Cerebellar cortex (tissue), 1 donor: ENCODE measurements at places on chromosomes 11 and 22.

GRCh38 chr11:827146-827896, 398 bp upstream of the CRACR2B start:
- DNase-seq: no peak

DNA sequence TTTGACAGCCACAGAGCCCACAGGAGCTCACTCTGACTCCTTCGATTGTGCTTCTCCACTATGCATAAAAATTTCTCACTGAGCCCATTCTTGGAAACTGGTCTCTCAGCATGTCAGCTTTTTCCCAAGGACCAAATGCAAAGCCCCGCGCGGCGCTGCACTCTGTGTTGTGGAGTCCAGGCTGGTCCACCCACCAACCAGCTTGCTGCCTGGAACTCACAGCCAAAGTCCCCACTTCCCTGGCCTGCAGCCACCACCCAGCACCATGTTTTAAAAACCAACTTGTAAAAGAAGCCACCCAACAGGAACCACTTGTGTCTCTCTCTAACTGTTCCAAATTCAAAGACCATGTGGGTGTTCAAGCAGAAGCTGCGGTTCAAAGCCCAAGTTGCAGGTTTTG, 124.4 kb downstream of the SPATA19 start:
- no peak for DNase-seq

DNA sequence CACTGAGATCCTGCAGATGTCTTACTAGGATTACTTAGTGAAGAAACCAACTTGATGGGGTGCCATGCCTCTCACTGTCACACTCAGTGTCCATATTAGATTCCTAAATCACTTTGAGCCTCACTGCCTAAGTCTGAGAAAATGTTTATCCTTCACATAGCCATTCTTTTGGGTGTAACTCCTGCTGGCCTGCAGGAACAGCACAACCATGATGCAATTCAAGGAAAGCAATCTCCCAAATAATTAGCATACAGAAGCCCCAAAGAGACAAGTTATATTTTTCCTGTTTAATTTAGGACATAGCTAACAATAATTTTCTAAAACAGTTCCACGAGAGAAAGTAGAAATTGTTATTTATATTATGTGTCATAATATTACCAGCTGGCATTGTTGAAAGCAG, 655.5 kb downstream of the KCNA4 start:
- DNase-seq: no peak

- no peak for DNase-seq
These were observed 124.7 kb downstream of the ME3 start for GRCh38 chr11:86547727-86548126.

GRCh38 chr11:73414977-73415651, 38.9 kb downstream of the RELT start:
- peak; percentile 21 for DNase-seq

DNA sequence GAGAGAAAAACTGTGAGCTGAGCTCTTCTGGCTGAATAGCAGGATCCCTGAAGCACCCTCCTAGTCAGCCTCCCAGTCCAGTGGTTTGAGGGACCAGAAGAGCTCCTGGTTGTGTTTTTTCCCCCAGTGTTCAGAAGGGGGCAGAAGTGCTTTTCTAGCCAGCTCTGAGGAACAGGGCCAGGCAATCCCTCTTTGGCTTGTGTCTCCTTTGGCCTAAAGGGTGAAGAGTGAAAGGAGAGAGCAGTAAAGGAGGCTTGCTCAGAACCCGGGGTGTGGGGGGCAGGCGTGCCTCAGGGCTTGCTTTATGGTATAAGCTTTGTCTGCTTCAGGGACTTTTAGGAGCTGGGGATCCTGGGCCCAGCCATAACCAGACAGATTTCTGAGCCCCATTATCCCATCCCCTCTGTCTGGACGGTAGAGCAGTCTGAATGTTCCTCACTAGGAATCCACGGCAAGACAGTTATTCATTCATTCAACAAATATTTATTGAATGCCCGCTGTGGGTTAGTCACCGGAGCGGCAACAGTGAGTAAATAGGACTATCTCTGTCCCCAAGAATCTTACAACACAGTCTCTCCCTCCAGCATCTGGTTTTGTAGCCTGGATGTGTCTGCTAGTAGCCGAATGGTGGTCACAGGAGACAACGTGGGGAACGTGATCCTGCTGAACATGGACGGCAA, 14.5 kb downstream of the ACP2 start:
- peak; percentile 79 for DNase-seq
